Naive thymus-derived CD8-positive, alpha-beta T cell (primary cell): ENCODE measurements at places on chromosomes 5 and 9.

GRCh38 chr5:134451936-134452505, 40.3 kb upstream of the CDKN2AIPNL start:
- no peak for DNase-seq

GRCh38 chr5:172891716-172892421, 57.8 kb downstream of the ERGIC1 start:
- DNase-seq = no peak

- DNase-seq = no peak
These were observed 1.5 kb downstream of the DNAJB5 start for GRCh38 chr9:34990908-34991606.

DNA sequence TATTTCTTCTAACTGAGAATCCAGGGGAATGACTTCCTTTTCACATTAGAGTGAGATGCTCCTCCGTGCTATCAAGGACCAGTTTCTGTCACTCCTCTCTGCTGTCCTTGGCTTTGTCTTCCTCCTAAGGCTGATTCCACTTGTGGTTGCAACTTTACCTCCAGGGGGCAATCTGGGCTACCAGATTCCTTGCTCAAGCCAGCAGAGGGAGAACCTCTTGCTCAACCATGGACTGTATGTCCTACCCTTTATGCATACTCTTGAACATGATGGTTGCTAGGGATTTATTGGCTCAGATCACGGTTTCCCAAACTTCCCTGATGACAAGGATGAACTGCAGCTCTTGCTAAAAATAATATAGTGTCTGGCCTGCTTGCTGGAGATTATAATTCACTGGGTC, 24.0 kb downstream of the NNT start:
- DNase-seq = no peak

- no peak for DNase-seq
These were observed 249.5 kb upstream of the PTGER4 start for GRCh38 chr5:40430101-40430710.
